ENCODE measurements at places on chromosomes 6 and 20.

- DNase-seq = peak; percentile 30
Measured at GRCh38 chr6:148874698-148875293, 128.0 kb downstream of the UST start.

DNA sequence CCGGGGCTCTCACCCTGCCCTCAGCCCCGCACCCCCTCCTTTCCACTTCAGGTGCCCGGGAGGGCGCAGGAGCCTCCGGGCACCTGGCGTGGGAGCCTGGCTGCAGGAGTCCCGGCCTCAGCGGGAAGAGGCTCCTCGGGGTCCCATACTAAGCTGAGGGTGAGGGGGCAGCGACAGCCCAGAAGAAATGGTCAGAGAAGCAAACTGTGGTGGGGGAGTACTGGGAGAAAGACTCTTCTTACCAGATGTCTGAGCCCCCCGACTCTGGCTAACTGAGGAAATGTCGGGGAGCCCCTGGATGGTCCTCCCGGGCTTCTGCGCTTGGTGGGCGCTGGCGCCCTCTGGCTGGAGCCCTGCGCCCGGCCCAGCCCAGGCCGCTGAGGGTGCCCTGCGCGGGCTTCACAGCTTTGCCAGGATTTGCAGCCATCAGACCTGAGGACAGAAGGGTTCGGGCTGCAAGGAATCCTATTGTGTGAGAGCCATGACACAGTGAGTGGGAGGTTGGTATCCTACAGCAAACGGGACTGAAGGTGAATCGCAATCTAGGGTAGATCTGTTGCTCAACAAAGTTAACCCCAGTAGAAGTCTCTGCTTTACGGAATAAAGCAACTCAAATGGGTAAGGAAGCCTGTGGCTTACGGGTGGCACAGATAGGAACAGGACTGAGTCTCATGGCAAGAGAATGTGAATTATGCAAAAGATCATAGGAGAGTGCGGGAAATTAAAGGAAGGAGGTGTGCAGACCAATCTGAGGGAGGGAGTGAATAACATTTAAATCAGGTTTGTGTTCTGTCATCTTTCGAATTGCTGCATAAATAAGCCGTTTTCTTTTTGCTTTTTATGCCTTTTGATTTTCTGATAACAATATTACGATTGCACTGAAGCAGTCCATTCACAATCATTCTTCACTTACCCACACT, 639 bp upstream of the RCAN2 start:
- peak; percentile 25 for DNase-seq

DNA sequence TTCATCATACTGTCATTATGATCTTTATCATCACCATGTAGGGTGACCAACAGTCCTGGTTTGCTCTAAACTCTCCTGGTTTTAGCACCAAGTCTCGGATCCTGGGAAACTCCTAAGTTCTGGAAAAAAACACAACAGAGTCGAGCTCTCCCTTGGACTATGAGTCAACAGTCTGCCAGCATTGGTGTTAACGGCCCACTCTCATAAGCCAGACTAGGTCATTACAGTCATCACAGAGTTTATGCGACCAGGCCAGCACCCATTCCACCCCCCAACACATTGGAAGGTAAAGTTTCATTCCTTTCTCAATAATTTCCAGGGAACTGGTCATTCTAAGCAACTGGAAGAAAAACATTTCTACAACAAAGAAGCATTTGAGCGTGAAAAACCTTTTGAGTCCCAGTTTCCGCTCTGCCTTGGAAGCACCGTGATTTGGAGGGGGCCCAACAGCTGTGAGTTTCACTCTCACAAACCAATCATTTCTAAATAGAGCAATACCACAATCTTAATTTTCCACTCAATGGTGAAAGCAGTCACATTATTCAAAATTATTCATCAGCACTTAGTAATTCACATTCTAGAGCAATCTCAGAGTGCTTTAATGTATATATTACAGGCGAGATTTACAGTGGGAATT, 445.0 kb downstream of the CDH26 start:
- no peak for DNase-seq

DNA sequence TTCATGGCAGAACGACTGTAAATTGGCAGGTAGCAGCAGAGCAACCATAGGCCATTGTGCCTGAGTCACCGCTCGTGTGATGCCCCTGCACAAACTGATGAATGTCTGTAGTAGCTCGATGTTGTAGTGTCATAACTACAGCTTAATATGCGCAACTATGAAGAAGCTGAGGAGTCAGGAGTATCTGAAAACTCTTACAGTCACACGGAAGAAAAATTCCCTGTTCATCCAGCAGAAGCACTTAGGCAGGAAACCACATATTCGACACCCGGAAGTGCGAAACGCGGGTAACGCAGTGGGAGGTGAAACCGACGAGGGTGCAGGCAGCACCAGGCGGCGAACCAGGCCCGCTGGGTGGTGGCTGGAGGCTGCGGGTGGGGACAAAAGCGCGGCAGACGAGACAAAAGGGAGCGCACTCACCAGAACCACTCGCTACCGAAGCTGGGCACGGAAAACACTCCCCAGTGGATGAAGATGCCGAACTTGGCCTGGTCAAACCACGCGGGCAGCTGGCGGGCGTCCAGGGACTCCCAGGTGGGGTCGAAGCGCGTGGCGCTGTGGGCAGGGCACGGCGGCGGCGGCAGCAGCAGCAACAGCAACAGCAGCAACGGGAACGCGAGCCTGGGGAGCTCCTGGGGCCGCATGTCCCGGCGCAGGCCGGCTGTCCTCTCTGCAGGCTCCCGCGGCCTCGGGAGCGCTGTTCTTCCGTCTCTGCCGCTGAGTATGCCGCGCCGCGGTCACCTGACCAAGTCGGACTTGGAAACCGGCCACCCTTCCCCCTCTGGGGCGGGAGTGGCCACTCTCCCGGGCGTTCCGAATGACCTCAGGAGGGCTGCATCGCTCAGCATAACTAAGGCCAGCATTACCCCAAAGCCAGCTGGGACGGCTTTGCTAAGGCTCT, at the start of gene FUCA2:
Gene FUCA2, minus strand, starts transcription at position 730 of the 901 bp plus-strand sequence. Its CDS starts 86 bp downstream, at position 644.
- DNase-seq = peak; percentile 35

- no peak for DNase-seq
Measured at GRCh38 chr20:8709627-8710026, 359.3 kb upstream of the PLCB4 start.

- no peak for DNase-seq
Measured at GRCh38 chr6:42136508-42137193, 5.8 kb downstream of the C6orf132 start.

DNA sequence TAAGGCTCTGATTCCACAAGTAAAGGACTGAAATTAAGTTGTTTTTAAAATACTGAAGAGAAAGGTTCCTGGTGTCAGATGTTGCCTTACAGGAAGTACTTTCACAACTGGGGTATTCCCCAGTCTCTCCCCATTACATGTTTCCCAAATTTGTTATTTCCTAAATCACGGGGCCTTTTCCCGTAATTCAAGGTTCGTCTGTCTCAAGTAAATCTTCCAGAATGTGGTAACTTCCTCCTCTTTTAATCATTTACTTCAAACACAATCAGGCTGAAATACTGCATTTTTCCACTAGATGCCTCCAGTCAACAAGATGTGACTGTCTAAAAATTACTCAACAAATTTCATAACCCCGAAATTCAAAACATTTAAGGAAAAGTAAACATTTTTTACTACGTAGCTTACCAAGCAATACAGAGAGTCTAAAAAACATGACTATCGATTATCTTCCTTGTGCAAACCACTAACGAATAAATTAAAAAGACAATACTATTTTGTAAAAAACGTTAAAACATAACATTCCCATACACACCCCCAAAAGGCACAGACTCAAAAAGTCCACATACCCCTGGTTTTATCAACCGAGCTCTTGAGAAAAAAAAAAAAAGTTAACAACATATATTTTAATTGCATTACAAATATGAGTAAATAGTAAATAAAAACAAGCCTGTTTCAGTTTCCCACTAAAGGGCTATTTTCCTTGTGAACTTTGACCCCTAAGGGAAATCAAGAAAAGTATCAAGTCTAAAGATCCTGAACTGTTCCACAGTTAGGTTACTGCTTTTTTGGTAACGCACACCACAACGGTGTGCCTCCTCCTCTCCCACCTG, 1.7 kb downstream of the SOD2 start:
- DNase-seq = no peak

DNA sequence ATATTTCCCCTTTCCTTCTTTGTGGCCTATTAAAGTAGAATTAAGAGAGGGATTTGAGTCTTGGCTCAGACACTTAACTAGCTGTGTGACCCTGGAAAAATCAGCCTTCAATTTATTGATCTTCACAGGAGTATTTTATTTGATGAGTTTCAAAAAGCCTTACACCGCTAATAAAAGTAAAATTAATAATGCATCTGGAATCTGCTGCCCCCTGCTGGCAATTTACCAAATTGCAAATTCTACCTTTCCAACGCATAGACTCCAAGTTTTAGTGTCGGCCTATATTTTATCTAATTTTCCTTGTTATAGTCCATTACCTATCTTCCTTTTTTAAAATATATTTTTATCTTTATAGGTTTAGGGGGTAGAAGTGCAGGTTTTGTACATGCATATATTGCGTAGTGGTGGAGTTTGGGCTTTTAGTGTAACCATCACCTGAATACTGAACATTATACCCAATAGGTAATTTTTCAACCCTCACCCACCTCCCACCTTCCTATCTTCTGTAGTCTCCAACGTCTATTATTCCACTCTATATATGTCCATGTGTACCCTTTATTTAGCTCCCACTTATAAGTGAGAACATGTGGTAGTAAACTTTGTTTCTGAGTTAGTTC, 46.3 kb downstream of the GOPC start:
- no peak for DNase-seq

DNA sequence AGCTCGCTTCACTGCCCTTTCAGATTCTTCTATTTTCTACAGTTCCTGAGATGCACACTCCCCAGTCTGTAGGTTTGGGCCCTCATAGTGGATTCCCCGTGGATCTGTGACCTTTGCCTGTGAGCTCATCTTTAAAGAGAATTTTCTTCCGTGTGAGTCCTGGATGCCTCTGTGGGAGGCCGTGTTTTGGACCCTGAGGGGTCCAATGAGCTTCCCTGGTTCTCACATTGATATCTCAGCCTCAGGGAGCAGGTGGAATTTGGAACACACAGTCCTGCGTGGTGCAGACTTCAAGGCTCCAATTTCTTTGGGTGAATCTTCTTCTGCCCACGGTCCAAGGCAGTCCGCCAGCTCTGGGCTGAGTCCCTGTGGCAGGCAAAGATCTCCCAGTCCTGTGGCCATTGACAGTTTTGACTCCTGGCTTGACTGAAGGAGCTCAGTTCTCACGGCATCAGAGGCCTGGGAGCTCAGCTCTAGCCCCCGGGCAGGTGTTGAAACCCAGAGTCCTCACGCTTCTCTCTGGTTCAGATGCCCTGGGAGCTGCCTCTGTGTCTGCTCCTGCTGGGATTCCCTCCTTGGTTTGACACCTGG, 61.0 kb downstream of the PSMG4 start:
- no peak for DNase-seq

GRCh38 chr6:120260636-120261035, 911.1 kb upstream of the MAN1A1 start:
- DNase-seq = no peak

- no peak for DNase-seq
Measured at GRCh38 chr6:16236631-16237199, 1.7 kb upstream of the GMPR start.

GRCh38 chr6:127634178-127634577, 57.2 kb downstream of the C6orf58 start:
- no peak for DNase-seq

GRCh38 chr6:112695001-112695400, 347.9 kb downstream of the RFPL4B start:
- DNase-seq = peak; percentile 74

- no peak for DNase-seq
Measured at GRCh38 chr6:12592634-12593033, 123.9 kb upstream of the PHACTR1 start.

DNA sequence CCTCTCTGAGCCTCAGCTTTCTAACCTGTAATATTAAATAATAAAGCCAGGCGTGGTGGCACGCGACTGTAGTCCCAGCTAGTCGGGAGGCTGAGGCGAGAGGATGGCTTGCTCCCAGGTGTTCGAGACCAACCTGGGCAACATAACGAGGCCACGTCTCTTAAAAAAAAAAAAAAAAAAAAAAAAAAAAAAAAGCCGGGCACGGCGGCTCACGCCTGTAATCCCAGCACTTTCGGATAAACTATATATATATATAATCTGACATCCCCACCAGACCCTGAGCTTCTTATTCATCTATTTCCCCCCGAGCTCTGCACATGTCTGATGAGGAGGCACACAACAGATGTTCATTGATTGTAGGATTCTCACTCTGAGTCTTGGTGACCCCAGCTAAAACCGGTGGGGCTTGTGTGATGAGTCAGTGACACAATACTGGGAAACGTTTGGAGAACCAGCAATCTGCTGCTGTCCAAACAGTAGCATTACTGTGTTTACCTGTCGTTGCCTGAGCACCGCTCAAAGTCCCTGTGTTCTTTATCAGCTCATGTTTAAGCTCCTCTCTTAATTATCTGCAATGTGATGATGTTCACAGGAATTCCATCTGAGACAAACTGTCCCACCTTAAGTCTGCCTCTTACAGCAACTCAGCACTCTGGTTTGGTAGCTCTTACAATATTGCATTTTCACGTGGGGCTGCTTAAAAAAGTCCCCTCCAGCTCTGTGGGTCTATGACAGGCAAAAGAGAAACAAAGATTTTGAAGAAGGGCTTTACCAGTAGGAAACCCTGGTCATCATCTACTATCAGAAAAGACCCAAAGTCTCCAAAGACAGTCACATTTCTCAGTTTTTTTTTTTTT, 1.0 kb upstream of the SPATA2 start:
- DNase-seq = peak; percentile 55

DNA sequence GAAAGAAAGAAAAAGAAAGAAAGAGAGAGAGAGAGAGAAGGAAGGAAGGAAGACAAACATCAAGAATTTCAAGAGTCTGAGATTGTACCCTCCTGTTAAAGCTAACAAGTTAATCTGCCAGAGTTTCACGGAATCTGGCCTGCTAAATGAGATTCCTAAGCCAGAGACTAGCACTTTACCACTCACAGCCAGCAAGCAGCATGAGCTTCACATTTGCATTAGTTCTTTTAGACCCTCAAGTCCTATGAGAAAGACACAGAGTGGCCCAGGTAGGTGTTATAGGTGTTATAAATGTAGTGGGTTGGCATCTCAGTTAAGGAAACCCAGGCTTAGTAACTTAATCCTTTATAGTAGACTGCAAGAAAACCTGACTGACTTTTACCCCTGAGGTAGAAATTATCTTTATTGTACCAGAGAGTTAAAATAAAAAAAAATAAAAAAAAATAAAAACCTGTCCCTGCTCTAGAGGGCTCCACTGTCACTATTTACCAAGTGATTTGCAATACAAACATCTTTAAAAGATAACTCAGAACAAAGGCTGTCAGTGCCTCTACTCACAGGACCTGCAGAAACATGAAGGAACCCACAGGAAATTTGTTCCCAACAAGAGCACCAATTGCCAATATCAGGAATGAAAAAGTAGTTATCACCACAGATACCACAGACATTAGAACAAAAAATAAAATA, 9.7 kb upstream of the IBTK start:
- DNase-seq = no peak

DNA sequence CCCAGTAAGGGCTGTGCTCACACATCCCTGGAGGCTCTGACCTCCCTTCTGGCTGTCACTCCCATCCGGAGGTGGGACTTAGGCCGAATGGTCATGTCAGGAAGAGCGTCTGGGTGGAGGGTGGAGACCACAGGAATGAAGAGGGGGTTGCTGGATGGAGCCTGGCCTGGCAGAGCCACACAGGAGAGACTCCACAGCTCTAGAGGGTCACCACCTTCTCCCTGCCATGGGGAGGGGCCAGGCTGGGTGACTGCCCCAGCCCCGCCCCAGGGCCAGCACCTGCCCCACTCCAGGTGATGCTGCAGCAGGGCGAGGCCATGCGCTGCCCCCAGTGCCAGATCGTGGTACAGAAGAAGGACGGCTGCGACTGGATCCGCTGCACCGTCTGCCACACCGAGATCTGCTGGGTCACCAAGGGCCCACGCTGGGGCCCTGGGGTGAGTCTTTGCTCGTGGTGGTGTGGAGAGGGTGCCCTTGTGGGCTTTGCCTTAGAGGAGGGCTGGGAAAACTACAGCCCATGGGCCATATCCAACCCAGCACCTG, 20.6 kb downstream of the RBCK1 start:
- no peak for DNase-seq
